HCT116 (cell line): ENCODE measurements at places on chromosomes 4 and X. TPM values are rescaled to one million over a fixed set of nuclear protein-coding genes. Genes with fewer than 3 reads are reported as not detected.

- DNase-seq = peak; percentile 50
Measured at GRCh38 chr4:39814403-39815185, 116.7 kb downstream of the UBE2K start.

DNA sequence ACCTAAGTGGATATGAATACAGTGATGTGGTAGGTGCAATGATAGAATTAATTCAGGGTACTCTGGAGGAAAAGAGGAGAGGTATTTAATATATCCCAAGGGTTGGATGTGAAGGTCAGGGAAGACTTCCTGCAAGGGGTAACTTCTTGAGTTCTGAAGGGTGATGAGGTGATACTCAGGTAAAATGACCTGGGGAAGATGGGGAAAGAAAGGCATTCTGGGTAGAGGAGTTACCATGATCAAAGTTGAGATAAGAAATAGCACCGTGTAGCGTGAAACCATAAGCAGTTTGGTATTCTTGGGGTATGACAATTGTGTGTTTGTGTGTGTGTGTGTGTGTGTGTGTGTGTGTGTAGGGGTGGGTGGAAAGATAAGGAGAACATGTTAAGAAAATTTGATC, 270.4 kb upstream of the LCORL start:
- no peak for DNase-seq

DNA sequence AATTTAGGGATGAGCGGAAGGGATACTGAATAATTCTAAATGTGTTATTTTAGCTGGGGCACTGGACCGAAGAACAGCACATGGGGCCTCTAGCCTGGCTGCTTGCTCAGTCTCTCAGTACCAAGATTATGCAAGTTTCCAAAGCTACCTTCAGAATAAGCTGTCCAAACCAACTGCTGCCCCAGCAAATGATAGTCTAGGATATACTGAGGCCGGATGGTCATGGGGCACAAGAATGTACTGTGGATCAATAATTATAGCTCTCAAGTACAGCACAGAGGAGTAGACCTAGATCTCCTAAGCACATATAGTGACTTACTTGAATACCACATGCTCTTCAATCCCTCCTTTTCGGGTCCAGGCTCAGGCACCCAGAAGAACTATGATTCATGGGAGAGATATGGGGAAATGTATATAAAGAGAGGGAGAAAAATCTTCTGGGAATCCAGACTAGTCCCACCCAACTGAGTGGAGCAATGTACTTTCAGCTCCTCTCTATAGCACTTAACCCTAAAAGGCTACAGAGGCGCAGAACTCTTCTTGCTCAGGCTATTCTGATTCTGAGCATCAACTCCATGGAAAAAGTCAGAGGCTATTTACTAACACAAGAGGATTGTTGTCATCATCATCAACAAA, 160.3 kb upstream of the GPC4 start:
- no peak for DNase-seq

- DNase-seq = no peak
Measured at GRCh38 chr4:7286798-7287197, 94.5 kb downstream of the SORCS2 start.

DNA sequence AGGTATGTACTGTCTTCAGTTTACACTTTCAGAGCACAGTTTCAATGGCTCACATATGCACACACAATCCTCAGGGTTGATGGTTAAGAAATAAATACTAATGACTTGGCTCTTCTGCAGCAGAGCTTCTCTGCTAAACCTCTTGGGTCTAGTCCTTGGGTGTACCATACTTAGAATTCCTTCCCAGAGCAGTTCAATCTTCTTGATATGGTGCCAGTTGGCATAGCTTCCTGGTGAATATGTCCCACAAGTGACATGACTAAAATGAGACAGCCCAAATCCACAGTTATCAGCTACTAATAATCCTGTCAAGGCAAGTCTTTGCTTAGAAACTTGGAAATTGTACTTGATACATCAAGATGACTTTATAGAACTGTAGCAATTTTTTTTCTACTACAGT, 654.4 kb downstream of the IQCM start:
- DNase-seq = no peak

DNA sequence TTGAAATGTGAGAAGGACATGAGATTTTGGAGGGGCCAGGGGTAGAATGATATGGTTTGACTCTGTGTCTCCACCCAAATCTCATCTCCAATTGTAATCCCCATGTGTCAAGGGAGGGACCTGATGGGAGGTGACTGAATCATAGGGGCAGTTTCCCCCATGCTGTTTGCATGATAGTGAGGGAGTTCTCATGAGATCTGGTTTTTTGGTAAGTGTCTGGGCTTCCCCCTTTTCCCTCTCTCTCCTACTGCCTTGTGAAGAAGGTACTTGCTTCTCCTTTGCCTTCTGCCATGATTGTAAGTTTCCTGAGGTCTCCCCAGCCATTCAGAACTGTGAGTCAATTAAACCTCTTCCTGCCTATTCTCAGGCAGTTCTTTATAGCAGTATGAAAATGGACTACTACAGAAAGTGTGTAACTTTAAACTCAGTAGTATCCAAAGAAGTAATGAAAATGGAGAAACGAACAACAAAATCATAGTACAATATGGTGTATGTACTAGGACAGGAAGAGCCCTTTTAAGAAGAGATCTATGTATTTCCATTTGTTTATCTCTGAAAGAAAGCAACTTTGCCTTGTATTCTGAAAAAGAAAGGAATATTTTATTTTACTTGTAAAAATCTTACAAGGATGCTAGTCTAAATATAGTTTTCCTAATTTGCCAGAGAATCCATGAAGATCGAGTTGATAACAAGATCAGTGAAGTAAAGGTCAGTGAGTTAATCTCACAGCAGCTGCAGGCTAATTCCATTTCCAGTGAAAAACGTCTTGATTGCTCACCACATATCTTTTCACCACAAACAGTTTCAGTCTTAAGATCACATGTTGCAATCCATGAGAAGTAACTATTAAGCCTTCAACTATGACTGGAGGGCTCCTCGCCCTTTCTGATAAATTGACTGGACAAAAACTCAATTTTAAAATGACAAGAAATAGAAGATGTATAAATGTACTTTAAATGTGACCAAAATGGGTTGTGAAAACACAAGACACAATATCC, 20.5 kb downstream of the PKD2 start:
- no peak for DNase-seq

DNA sequence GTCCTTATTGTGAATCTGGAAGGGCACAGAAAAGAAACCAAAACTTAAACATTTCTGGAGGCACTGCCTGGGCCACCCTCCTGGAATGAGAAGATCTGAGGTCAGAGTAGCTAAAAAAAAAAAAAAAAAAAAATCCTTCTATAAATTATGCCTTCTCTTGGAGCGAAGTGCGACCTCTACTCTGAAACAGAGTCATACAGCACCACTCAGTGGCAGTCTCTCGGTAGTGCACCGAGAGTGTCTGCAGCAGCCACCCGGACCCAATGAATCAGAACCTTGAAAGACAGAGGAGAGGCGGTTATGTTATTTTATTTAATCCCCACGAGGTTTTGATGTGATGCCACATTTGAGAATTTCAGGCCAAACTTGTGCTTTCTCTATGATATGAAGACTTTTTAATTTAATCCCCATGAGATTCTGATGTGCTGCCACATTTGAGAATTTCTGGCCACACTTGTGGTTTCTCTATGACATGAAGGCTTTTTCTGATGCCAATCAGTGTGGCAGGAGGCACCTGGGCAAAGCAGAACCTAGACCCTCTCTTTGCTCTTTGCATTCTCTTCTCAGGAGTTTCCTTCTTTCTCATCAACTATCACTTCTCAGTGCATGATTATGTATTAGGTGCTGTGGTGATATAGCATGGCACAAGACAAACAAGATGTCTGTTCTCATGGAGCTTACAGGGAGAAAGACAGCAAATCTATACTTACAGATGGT, 5.6 kb upstream of the CT47C1 start:
- peak; percentile 26 for DNase-seq

DNA sequence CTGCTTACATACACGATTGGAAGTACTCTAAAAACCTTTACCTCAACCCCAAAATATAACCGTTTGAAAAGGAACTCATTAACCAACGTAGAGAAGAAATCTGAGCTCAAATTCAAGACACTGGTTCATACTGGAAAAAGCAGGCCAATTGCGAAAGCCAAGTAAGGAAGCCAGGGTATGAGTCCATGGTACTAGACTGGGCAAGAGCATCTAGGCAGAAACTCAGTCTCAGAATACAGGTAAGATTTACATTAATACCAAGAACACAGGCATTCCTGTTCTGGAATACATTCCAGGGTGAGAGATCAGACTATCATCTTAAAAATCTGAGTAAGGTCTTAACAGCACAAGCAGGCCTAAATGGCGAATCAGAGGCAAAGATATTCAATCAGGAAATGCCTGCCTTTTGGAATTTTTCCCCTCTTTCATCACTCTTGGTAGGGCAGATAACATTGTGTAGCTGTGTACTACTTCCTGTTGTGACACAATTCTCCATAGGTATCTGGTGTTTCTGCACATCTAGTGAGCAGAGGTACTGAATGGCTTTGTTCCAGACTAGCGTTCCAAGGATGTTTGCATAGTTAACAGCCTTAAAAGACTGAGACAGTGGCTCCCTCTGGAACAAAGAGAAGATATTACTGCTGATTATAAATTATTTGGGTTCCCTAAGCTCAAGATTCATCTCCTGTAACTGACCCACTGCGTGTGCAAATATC, 311.3 kb downstream of the PCDH19 start:
- no peak for DNase-seq

- no peak for DNase-seq
Measured at GRCh38 chr4:168550064-168550766, 53.4 kb downstream of the PALLD start.

DNA sequence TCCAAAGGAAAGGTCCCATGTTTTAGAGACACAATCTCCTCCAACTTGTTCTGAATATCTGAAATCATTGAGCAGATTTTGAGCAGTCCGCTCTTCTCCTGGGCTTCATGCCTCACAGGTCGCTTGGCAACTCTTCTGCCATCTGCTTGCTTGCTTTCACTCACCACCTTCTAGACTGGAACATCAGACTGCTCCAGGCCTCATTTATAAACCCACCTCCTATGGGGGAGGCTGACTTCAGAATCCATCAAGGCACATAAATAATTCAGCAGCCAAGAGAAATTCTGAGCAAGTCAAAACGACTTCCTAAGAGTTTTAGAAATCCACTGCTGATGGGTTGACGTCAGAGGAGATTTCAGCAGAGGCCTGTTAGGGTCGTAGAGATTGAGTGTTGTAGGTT, 64.1 kb downstream of the FAM184B start:
- DNase-seq = no peak

DNA sequence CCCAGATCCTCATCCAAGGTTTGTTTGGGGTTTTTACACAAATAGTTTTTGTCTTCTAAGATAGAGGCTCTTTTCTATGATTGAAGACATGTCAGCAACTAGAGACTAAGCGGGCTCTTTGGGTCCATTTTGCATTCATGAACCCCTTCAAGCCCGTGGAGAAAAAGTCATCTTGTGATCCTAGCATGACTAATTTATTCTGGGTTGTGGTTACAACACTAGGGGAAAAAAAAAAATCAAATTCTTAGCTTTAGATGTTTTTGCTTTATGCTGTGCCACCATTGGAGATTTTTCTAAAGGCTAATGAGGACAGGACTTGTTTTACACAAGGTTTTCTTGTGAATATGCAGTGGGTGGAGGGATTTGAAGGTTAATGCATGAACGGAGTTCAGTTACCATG, 440.0 kb downstream of the PCDH7 start:
- no peak for DNase-seq

- DNase-seq = no peak
Measured at GRCh38 chr4:132114885-132115284, 1034.2 kb upstream of the PCDH10 start.

DNA sequence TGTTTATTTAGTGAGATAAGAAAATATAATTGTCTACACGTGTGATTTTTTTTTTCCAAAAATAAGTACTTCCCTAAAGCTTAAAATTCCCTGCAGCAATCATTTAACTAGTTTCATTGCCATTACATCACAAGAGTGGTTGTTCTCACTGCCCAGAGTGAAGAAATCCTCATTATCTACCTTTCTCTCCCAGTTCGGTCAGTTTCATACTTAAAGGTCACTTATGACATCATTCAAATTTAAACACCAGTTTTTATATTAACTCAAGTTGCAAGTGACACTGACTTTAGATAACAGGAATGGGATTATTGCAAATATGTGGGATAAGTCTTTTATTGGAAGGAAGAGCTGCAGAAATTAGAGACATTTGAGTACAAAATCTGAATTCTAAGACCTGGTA, 1699.8 kb upstream of the IGFBP7 start:
- DNase-seq = no peak

- DNase-seq = no peak
Measured at GRCh38 chr4:87442889-87443288, 20.5 kb downstream of the NUDT9 start.

GRCh38 chr4:1721003-1721665, at the start of the genes TACC3 and TMEM129:
TACC3 (plus strand) TSS chr4:1721521; CDS start chr4:1723422, 1,901 bp downstream.
TMEM129 (minus strand) TSS chr4:1721323; CDS start chr4:1720837, 486 bp downstream.
- DNase-seq = peak; percentile 96

- DNase-seq = no peak
Measured at GRCh38 chr4:28360681-28361080, 1500.0 kb downstream of the STIM2 start.

DNA sequence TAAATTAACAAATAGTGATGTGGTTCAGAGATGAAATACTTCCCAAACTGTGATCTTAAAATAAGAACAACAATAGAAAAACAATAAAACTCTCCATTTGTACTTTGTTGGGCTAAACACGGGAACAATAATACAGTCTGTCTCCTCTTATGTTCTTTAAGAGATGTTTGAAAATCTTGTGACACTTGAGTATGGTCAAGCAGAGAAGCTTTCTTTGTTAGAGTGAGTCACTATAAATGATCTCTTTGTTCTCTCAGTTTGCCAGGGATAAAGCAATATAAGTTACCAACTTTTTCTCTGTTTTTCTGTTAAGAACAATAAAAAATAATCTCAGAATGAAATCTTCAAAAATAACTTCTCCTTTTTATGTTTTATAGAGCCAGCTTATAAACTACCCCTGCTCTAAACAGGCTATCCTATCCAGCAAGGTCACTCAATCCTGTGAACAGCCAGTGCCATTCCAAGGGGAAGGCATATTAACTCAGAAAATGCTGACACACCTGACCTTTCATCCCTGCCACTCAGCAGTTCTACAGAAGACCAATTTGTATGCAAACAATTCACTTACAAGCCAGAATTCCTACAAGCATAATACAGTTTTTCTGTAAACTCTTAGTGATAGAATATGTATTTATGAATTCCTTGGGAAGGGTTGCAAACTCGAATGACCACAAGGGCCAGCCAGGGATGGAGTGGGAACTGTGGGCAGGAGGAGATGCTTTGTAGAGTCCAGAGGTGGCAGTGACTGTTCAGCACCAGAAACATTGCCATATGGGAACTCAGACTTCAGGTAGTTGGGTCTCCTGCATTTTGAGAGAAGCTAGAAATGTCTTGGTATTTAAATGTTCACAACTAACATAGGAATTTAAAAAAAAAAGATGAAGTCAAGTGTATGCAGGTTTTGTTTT, 52.2 kb downstream of the AFM start:
- no peak for DNase-seq

- DNase-seq = no peak
Measured at GRCh38 chrX:48511560-48511959, 2.8 kb downstream of the PORCN start.

- DNase-seq = no peak
Measured at GRCh38 chr4:140014284-140014683, 139.7 kb downstream of the MAML3 start.

- DNase-seq = no peak
Measured at GRCh38 chr4:129167640-129168260, 71.8 kb downstream of the C4orf33 start.

DKC1 gene
- total RNA-seq = 123 TPM

TEX13D gene
- 0.15 TPM for total RNA-seq

RAB40A gene
- total RNA-seq = not detected

TMPRSS11A gene
- not detected for total RNA-seq

SPANXC gene
- total RNA-seq = not detected

ZNF718 gene
- 0.07 TPM for total RNA-seq

NR3C2 gene
- 2.7 TPM for total RNA-seq

TEX28 gene
- not detected for total RNA-seq
